Uterus (tissue), 4 donors: ENCODE measurements at places on chromosomes 1 and 21. TPM values are rescaled to one million over a fixed set of nuclear protein-coding genes. Genes with fewer than 3 reads are reported as not detected.

The MAGOH gene
- total RNA-seq = 45.3 TPM

The SLC5A9 gene
- 0.21 TPM for total RNA-seq

The FAM177B gene
- not detected for total RNA-seq

The ST6GALNAC5 gene
- not detected for total RNA-seq

The GFI1 gene
- 2.4 TPM for total RNA-seq

The TNNT2 gene
- total RNA-seq = not detected

The GBP1 gene
- total RNA-seq = 83.5 TPM

The DENND4B gene
- total RNA-seq = 29.9 TPM

The CD84 gene
- total RNA-seq = 1.8 TPM

The GIPC2 gene
- 5.6 TPM for total RNA-seq

The MMP23B gene
- 30.3 TPM for total RNA-seq

The CFAP410 gene
- total RNA-seq = 44.8 TPM
